Caco-2 (cell line): ENCODE measurements at places on chromosomes 16 and 17. TPM values are rescaled to one million over a fixed set of nuclear protein-coding genes. Genes with fewer than 3 reads are reported as not detected.

Gene RMI2
- total RNA-seq, result 47.4 and 52.7 TPM in 2 replicates

Gene HOXB8
- 0.39 and 1.2 TPM in 2 replicates for total RNA-seq

Gene TRAF4
- 140 and 154 TPM in 2 replicates for total RNA-seq

Gene HYDIN
- total RNA-seq, result 0.68 TPM in 1 of 2 replicates, not detected in the other

Gene EVPL
- 0.16 and 0.46 TPM in 2 replicates for total RNA-seq

Gene ITGAX
- not detected in 2 replicates for total RNA-seq

Gene TMEM107
- total RNA-seq, result 5.4 TPM in 2 replicates

Gene KCTD11
- 5.1 and 5.4 TPM in 2 replicates for total RNA-seq

Gene TEX19
- 3.4 and 4.2 TPM in 2 replicates for total RNA-seq

Gene BAIAP3
- 4.2 and 5.0 TPM in 2 replicates for total RNA-seq

Gene CPNE7
- total RNA-seq, result 40.4 and 50.0 TPM in 2 replicates

Gene ZACN
- 0.34 TPM in 1 of 2 replicates, not detected in the other for total RNA-seq

Gene HOXB1
- not detected in 2 replicates for total RNA-seq

Gene FBXL16
- 5.9 and 10.5 TPM in 2 replicates for total RNA-seq

Gene POLR3E
- total RNA-seq, result 68.7 and 70.8 TPM in 2 replicates

Gene APOBR
- 0.61 and 0.63 TPM in 2 replicates for total RNA-seq

Gene ANKRD40
- 113 and 114 TPM in 2 replicates for total RNA-seq
